ENCODE measurements at places on chromosomes 2 and 18. TPM values are rescaled to one million over a fixed set of nuclear protein-coding genes. Genes with fewer than 3 reads are reported as not detected.

The FKBP7 gene
- 1.8 TPM for total RNA-seq

The DNER gene
- total RNA-seq, result 0.31 TPM

The CCDC141 gene
- 0.10 TPM for total RNA-seq

The GPR75 gene
- 2.5 TPM for total RNA-seq

The POTEF gene
- 7.2 TPM for total RNA-seq

All from Panc1 (cell line).